ENCODE measurements at places on chromosomes 2 and 18. TPM values are rescaled to one million over a fixed set of nuclear protein-coding genes. Genes with fewer than 3 reads are reported as not detected.

GRCh38 chr2:186696290-186696689 lies 2.4 kb downstream of the FAM171B start:
- H3K27me3 ChIP-seq = peaks cover 24% of the 10 kb centered on the region
- H3K36me3 ChIP-seq = no peaks in the 10 kb centered on the region
- no peak overlapping the region for H3K4me3 ChIP-seq
- H3K27ac ChIP-seq = no peak overlapping the region
- DNase-seq = no peak
- H3K4me1 ChIP-seq = peaks cover 4% of the 10 kb centered on the region

- no peak overlapping the region for H3K27ac ChIP-seq
- no peaks in the 10 kb centered on the region for H3K36me3 ChIP-seq
- H3K27me3 ChIP-seq = peaks cover 10% of the 10 kb centered on the region
- DNase-seq = no peak
- H3K4me1 ChIP-seq = no peaks in the 10 kb centered on the region
Observed at GRCh38 chr2:8306530-8307351, 375.1 kb upstream of the ID2 start.

The GNAL gene
- 10.5 TPM for total RNA-seq

GRCh38 chr2:218816561-218817011 lies 15.0 kb downstream of the PRKAG3 start:
- no peaks in the 10 kb centered on the region for H3K4me1 ChIP-seq
- no peak for DNase-seq
- H3K27me3 ChIP-seq = no peaks in the 10 kb centered on the region
- H3K27ac ChIP-seq = peak overlapping the region; percentile 57
- H3K4me3 ChIP-seq = no peak overlapping the region
- H3K36me3 ChIP-seq = peaks cover 29% of the 10 kb centered on the region

The BCS1L gene
- total RNA-seq = 45.8 TPM

DNA sequence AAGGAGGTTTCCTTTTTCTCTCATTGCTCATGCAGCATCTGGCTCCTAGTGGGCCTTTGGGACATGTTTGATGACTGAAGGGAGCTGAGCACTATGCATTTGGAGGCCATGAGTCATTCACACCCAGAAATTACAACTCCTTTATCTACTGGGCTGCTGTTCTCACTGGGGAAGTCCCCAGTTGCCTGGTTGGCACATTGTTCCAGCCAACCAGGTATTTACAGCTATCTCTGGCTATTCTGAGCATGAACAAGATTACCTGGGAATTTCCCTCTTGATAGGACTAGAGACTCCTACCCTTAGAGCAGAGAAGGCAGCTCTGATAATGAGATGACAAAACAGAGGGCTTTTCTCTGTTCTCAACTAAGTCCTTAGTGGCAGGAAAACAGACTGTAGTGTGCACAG lies 206.5 kb downstream of the SETBP1 start:
- peaks cover 23% of the 10 kb centered on the region for H3K4me1 ChIP-seq
- peak overlapping the region; percentile 33 for H3K27ac ChIP-seq
- no peaks in the 10 kb centered on the region for H3K27me3 ChIP-seq
- DNase-seq = no peak

The TFCP2L1 gene
- 0.78 TPM for total RNA-seq

DNA sequence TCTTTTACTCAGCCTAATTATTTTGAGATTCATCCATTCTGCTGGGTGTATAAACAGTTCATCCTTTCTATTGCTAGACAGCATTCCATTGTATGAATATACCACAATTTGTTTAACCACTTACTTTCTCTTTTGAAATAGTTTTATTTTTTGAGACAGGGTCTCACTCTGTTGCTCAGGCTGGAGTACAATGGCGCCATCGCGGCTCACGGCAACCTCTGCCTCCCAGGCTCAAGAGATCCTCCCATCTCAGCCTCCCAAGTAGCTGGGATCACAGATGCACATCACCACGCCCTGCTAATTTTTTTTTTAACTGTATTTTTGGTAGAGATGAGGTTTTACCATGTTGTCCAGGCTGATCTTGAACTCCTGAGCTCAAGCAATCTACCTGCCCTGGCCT lies 54.5 kb downstream of the USP37 start:
- H3K4me3 ChIP-seq = no peak overlapping the region
- no peaks in the 10 kb centered on the region for H3K27me3 ChIP-seq
- no peak for DNase-seq
- no peaks in the 10 kb centered on the region for H3K4me1 ChIP-seq
- no peak overlapping the region for H3K27ac ChIP-seq
- H3K36me3 ChIP-seq = peaks cover 23% of the 10 kb centered on the region

DNA sequence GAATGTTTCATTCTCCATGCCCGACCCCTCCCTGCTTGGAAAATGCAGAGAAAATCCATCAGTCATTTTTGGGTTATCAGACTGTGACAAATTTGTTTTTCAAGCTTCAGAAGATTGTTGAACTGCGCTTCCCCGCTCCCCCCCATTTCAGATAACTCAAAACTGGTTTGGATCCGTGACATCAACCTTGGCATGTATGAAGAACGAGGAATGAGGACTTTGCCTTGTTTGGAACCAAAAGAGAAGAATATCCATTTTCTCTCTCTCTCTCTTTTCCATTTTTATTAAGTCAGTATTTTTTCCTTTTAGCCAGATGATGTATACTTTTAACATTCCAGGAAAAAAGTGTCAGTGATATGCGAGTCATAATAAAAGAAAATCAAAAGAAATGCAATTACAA lies 171.6 kb downstream of the BCL2 start:
- H3K27ac ChIP-seq = no peak overlapping the region
- H3K4me1 ChIP-seq = no peaks in the 10 kb centered on the region
- no peak for DNase-seq
- no peak overlapping the region for H3K4me3 ChIP-seq
- peaks cover 9% of the 10 kb centered on the region for H3K27me3 ChIP-seq
- H3K36me3 ChIP-seq = no peaks in the 10 kb centered on the region

The TEKT4 gene
- total RNA-seq = 0.34 TPM

The NYAP2 gene
- total RNA-seq = not detected

The TMEM178A gene
- 28.7 TPM for total RNA-seq

DNA sequence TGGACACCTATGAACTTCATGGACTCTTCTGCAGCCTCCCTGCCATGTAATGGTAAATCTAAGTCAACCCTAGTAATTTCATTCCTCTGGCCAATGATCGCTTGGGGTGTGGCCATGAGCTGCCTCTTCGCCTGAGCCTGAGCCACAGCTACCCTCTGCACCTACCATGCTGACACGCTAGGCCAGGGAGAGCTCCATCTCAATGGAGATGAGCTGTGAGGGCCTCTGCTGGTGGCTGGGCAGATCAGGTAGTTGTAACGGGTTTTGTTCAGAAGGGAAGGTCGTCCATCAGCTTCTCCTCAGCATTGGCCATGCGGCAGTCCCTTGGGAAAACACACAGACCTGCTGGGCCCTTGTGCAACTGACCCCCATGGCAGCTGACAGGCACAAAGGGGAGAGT lies 24.4 kb downstream of the MPHOSPH10 start:
- no peaks in the 10 kb centered on the region for H3K4me1 ChIP-seq
- peaks cover 18% of the 10 kb centered on the region for H3K27me3 ChIP-seq
- H3K27ac ChIP-seq = no peak overlapping the region
- H3K36me3 ChIP-seq = peaks cover 4% of the 10 kb centered on the region

The ACTG2 gene
- 0.19 TPM for total RNA-seq

DNA sequence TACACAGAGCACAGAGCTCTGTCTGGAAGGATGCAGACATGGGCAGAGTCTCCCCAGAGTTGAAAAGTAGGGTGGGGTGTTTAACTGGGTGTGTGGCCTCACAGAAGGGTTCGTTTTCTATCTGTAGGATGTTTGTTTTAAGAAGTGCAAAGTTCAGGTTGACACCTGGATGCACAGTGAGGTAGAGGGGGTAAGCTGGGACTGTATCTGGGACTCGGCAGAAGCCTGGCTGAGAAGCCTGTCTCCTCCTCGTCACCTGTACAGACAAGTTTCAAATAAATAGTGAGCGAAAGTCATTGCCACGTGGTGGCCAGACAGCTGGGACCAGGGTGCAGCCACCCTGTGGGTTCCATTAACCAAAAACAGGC lies 145.9 kb downstream of the KLHL29 start:
- H3K36me3 ChIP-seq = no peaks in the 10 kb centered on the region
- no peak overlapping the region for H3K27ac ChIP-seq
- no peak for DNase-seq

DNA sequence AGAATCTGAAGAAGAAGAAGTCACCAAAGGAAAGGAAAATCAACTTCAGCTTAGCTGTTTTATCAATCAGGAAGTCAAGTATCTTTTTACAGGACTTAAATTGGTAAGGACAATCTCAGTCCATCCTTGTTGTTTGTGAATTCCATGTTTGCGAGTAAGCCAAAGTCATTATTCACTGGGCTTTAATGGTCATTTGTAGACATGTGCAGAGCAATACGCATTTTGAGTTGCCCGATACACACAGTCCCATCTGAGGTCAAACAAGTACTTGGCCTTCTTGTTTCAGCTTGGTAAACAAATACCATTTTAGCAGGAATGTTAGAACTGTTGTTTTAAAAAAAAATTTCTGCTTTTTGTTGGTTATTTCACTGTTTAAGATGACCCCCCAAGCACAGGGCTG lies 40.9 kb downstream of the USP14 start:
- no peaks in the 10 kb centered on the region for H3K27me3 ChIP-seq
- H3K27ac ChIP-seq = no peak overlapping the region
- H3K4me3 ChIP-seq = no peak overlapping the region
- no peak for DNase-seq
- H3K36me3 ChIP-seq = peaks cover 18% of the 10 kb centered on the region

- no peaks in the 10 kb centered on the region for H3K27me3 ChIP-seq
- H3K27ac ChIP-seq = no peak overlapping the region
- no peaks in the 10 kb centered on the region for H3K4me1 ChIP-seq
- no peak overlapping the region for H3K4me3 ChIP-seq
Observed at GRCh38 chr2:42519624-42520023, 25.8 kb upstream of the KCNG3 start.

GRCh38 chr2:164567335-164567989 lies 53.8 kb downstream of the GRB14 start:
- DNase-seq = no peak
- H3K4me3 ChIP-seq = no peak overlapping the region
- H3K27ac ChIP-seq = peak overlapping the region; percentile 72

The INHBB gene
- 0.16 TPM for total RNA-seq

GRCh38 chr2:167331636-167332232 lies 443.5 kb downstream of the XIRP2 start:
- H3K27me3 ChIP-seq = no peaks in the 10 kb centered on the region
- peak overlapping the region; percentile 66 for H3K27ac ChIP-seq
- no peak for DNase-seq
- H3K36me3 ChIP-seq = peaks cover 18% of the 10 kb centered on the region
- peaks cover 19% of the 10 kb centered on the region for H3K4me1 ChIP-seq
- no peak overlapping the region for H3K4me3 ChIP-seq

The KYNU gene
- not detected for total RNA-seq

- H3K27me3 ChIP-seq = peaks cover 77% of the 10 kb centered on the region
- peak overlapping the region; percentile 84 for H3K27ac ChIP-seq
- peaks cover 11% of the 10 kb centered on the region for H3K4me1 ChIP-seq
Observed at GRCh38 chr2:174340400-174341292, 5.9 kb downstream of the SP9 start.

The FBXO48 gene
- 1.2 TPM for total RNA-seq

The SATB2 gene
- 4.7 TPM for total RNA-seq

GRCh38 chr2:9071584-9072124 lies 68.2 kb upstream of the MBOAT2 start:
- no peak overlapping the region for H3K27ac ChIP-seq
- H3K4me1 ChIP-seq = no peaks in the 10 kb centered on the region
- no peak overlapping the region for H3K4me3 ChIP-seq
- no peaks in the 10 kb centered on the region for H3K36me3 ChIP-seq
- no peak for DNase-seq

DNA sequence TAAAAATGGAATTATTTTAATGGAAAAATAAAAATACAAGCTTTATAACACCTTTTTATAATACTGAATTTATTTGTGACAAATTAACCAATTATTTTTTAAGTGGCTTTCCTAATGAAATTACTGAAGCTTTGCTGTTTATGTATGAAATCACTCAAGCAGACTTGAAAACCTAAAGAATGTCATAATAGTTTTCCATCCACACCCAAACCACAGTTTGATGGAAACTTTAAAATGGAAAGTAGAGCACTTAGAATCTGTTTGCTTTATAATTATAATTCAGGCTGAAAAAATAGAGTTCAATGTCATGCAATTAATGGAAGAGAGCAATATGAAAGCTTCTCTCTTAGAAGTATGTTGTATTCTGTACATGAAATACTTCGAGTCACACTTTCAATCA lies 31.6 kb upstream of the WDR75 start:
- H3K27ac ChIP-seq = no peak overlapping the region
- no peaks in the 10 kb centered on the region for H3K27me3 ChIP-seq
- peaks cover 7% of the 10 kb centered on the region for H3K4me1 ChIP-seq
- no peak for DNase-seq

DNA sequence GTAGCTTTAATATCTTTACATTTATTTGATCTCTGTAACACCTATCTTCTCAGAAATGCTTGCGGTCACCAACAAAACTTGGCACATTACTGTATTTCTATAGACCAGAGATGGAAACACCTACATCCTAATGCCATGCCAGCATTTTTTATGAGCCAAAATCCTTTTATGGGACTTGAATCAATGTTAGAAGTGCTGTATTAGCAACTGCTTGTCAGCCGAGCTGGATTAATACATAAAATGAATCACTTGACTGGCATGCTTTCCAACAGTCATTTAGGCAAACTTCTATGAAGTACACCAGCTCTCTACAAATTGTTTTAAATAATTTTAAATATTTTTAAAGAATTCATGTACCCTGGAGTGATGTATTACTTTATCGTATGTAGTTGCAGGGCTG lies 272.9 kb upstream of the NRP2 start:
- DNase-seq = no peak
- H3K36me3 ChIP-seq = peaks cover 2% of the 10 kb centered on the region
- H3K27ac ChIP-seq = no peak overlapping the region
- H3K27me3 ChIP-seq = no peaks in the 10 kb centered on the region
- no peak overlapping the region for H3K4me3 ChIP-seq

DNA sequence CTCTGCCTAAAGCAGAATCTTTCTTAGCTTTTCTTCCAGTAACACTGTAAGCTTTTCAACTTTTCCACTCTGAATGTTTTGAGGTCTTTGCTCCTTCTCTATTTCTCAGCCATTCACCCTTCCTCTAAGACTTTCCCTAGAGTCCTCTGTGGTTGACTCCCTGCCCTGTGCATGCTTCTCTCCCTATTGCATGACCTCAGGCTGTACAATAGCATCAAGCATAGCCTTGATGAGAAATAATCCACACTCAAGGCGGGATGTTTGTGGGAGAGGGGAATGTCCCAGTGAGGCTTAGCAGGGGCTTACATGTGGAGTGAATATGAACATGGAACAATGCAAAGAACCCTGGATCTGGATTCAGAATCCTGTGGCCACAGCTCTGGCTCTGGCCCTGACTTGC lies 48.4 kb upstream of the IGFBP5 start:
- DNase-seq = no peak
- no peaks in the 10 kb centered on the region for H3K27me3 ChIP-seq
- H3K4me1 ChIP-seq = peaks cover 7% of the 10 kb centered on the region
- H3K27ac ChIP-seq = no peak overlapping the region
- peaks cover 1% of the 10 kb centered on the region for H3K36me3 ChIP-seq
- no peak overlapping the region for H3K4me3 ChIP-seq

Data from progenitor cell of endocrine pancreas (in vitro differentiated cells).